Activated gamma-delta T cell treated with Interleukin-2 at 50 U/mL for 16 hours (primary cell): ENCODE measurements at places on chromosomes 2 and 18.

GRCh38 chr2:39996653-39997080, 217.6 kb upstream of the THUMPD2 start:
- DNase-seq, result no peak

GRCh38 chr2:195649629-195650190, 7.3 kb upstream of the SLC39A10 start:
- no peak for DNase-seq

DNA sequence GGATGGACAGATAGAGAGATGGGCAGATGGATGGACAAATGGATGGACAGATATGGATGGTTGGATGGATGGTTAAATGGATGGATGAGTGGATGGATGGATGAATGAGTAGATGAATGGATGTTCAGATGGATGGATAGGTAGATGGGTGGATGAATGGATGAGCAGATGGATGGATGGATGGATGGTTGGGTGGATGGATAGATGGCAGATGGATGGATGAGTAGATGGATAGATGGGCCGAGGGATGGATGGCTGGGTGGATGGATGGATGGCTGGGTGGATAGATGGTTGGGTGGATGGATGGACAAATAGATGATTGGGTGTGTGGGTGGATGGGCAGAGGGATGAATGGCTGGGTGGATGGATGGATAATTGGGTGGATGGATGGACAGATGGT, 98.9 kb upstream of the OTOS start:
- no peak for DNase-seq

- DNase-seq, result no peak
Measured at GRCh38 chr2:65613968-65614555, 181.7 kb upstream of the SPRED2 start.

DNA sequence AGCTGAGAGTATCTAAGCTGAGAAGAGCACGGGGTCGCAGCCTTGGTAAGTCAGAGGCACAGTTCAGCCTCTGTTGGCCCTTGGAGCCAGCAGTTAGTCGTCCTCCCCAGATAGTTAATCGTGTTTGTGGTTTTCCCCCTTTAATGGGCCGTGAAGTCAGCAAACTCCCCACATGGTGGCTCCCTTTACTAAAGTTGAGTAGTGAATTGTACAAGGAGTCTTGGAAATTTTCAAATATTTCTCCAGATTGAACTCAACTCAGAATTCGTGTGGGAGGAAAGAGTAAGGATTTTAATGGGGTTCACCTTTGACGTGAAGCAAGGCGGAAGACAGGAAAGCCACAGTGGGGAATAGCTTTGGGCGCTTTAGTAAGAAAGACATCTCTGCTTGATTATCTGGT, 2.4 kb upstream of the ADCYAP1 start:
- DNase-seq, result no peak
